ENCODE measurements at places on chromosomes 11 and 22. TPM values are rescaled to one million over a fixed set of nuclear protein-coding genes. Genes with fewer than 3 reads are reported as not detected.

DNA sequence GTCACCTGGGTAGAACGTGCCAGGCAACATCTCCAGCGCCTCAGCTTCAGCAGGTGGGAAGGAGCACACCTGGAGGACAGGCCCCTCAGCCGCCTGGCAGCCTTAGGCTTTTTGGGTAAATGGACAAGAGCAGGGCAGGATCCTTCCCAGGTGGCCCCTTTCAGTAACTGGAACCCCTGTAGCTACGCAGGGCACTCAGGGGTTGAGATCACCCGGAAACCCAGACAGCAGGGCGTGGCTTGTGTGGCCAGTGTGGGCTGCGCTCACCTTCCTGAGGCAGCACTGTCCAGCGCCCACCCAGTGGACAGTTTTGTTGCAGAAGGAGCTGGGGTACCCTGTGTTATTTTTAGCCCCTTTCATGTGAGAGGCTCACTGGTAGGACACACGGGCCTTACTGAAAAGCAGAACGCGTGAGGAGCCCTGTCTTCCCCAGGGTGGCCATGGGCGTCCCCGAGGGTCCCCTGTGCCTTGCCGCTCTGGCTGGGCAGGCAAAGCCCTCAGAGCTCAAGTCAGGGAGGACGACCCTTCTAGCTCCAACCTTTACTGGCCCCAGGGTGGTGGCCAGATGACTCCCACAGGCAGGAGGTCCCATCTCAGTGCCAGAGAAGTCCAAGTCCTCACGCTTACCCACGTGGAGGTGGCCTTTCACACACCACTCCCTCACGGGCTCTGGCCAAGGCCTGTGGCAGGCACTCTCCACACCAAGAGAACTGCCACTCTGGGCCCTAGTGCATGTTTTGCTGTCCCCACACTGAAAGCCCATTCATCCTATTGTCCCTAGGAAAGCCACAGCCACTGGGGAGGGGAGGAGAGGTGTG, 75.8 kb downstream of the CTTN start:
- H3K36me3 ChIP-seq = no peaks in the 10 kb centered on the region
- peaks cover 14% of the 10 kb centered on the region for H3K4me1 ChIP-seq
- H3K27ac ChIP-seq = no peak overlapping the region
- H3K27me3 ChIP-seq = peaks cover 6% of the 10 kb centered on the region
- DNase-seq = no peak

GRCh38 chr22:39924286-39924685, 23.4 kb downstream of the GRAP2 start:
- H3K36me3 ChIP-seq = no peaks in the 10 kb centered on the region
- no peak overlapping the region for H3K4me3 ChIP-seq
- peaks cover 9% of the 10 kb centered on the region for H3K27me3 ChIP-seq
- no peak for DNase-seq
- H3K4me1 ChIP-seq = no peaks in the 10 kb centered on the region

Gene KCNE3
- 2.4 TPM for total RNA-seq

DNA sequence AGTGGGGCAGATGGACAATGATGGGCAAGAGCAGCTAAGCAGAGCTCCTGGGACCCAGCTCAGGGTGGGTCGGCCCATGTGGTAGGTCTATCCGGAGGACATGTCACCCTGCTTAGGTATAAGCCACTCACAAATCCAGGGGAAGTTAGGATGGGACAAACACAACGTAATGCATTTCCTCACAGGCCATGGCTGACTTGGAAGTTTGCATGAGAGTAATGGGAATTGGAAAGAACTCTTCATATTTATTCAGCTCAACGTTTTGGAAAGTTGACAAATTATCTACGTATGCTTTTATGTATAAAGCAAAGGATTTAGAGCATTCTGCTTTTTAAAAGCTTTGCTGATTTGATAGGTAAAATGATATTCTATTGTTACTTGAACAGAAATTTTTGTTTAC, 74.9 kb downstream of the SMCO4 start:
- DNase-seq = peak; percentile 19
- H3K27me3 ChIP-seq = no peaks in the 10 kb centered on the region
- no peak overlapping the region for H3K27ac ChIP-seq
- no peaks in the 10 kb centered on the region for H3K36me3 ChIP-seq

Gene TTC28
- total RNA-seq = 30.1 TPM

Gene TMEM45B
- total RNA-seq = 0.04 TPM

Gene GGTLC2
- not detected for total RNA-seq

DNA sequence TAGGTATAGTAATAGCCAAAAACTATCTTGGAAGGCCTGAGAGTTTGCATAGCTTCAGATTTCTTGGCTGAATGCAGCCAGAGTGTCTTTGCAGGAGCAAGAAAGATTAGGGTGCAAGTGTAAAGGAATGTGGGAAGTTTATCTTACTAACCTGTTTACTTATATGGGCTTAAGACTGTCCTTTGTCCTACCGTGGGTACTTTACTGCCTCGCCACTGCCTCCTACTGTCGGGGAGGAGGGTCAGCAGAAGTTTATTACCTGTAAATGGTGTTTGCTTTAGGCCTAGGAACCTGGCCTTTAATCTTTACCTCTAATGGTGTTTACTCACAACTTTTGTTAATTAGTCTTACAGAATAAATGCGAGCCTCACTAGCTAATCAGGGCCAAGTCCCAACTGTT, 633.8 kb downstream of the DLG2 start:
- H3K27me3 ChIP-seq = no peaks in the 10 kb centered on the region
- H3K27ac ChIP-seq = no peak overlapping the region
- no peaks in the 10 kb centered on the region for H3K4me1 ChIP-seq
- no peaks in the 10 kb centered on the region for H3K36me3 ChIP-seq

- no peaks in the 10 kb centered on the region for H3K27me3 ChIP-seq
- H3K27ac ChIP-seq = no peak overlapping the region
- H3K36me3 ChIP-seq = no peaks in the 10 kb centered on the region
- DNase-seq = no peak
- H3K4me3 ChIP-seq = no peak overlapping the region
Observed at GRCh38 chr11:42066113-42066512, 606.7 kb upstream of the LRRC4C start.

DNA sequence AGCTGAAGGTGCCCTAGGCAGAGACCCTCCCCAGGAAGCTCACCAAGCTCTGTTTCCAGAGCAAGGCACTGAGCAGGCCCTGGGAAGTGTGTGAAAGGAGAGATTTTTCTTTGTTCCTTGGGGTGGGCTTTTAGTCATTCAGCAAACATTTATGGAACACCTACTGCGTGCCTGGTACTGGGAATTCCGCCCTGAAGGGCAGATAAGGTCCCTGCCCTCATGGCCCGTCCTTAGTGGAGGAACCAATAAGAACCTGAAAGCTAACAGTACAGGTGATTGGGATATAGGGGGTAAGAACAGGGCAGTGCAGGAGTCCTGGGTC, 3.9 kb downstream of the TMEM134 start:
- peaks cover 9% of the 10 kb centered on the region for H3K36me3 ChIP-seq
- H3K4me3 ChIP-seq = peak overlapping the region; percentile 60

DNA sequence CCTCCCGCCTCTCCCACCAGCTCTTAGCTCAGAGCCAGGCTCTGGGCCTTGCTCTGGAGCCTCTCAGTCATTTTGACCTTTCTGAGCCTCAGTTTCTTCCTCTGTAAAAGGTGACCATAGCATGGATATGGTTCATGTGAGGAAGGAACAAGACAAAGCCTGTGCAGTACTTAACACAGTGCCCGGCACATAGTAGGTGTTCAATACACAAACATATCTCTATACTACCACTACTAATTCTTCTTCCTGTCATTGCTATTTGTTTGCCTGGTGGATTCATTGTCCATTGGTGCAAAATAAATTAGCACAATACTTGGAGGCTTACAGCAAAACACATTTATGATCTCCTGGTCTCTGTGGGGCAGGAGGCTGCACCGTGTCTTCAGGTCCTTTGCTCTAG, 21.6 kb upstream of the MPPED1 start:
- H3K4me1 ChIP-seq = peaks cover 3% of the 10 kb centered on the region
- no peak for DNase-seq
- no peaks in the 10 kb centered on the region for H3K36me3 ChIP-seq
- H3K27ac ChIP-seq = no peak overlapping the region
- peaks cover 20% of the 10 kb centered on the region for H3K27me3 ChIP-seq

- H3K27ac ChIP-seq = no peak overlapping the region
- H3K36me3 ChIP-seq = no peaks in the 10 kb centered on the region
- no peaks in the 10 kb centered on the region for H3K27me3 ChIP-seq
- H3K4me3 ChIP-seq = no peak overlapping the region
- H3K4me1 ChIP-seq = peaks cover 8% of the 10 kb centered on the region
- DNase-seq = no peak
Observed at GRCh38 chr22:29213493-29213892, 7.8 kb downstream of the EMID1 start.

GRCh38 chr11:59144096-59144495, 1.4 kb downstream of the FAM111A start:
- peak overlapping the region; percentile 45 for H3K4me3 ChIP-seq
- H3K27me3 ChIP-seq = no peaks in the 10 kb centered on the region
- H3K27ac ChIP-seq = peak overlapping the region; percentile 98
- no peak for DNase-seq
- peaks cover 3% of the 10 kb centered on the region for H3K36me3 ChIP-seq
- peaks cover 16% of the 10 kb centered on the region for H3K4me1 ChIP-seq

Gene APOC3
- total RNA-seq = 0.40 TPM

Gene NTM
- total RNA-seq = 8.5 TPM

Gene KCNQ1
- 0.84 TPM for total RNA-seq

- DNase-seq = no peak
- H3K36me3 ChIP-seq = no peaks in the 10 kb centered on the region
- H3K27ac ChIP-seq = no peak overlapping the region
- peaks cover 20% of the 10 kb centered on the region for H3K27me3 ChIP-seq
- H3K4me1 ChIP-seq = peaks cover 8% of the 10 kb centered on the region
Observed at GRCh38 chr22:36588285-36588684, 59.3 kb upstream of the EIF3D start.

Gene CALCB
- 0.66 TPM for total RNA-seq

DNA sequence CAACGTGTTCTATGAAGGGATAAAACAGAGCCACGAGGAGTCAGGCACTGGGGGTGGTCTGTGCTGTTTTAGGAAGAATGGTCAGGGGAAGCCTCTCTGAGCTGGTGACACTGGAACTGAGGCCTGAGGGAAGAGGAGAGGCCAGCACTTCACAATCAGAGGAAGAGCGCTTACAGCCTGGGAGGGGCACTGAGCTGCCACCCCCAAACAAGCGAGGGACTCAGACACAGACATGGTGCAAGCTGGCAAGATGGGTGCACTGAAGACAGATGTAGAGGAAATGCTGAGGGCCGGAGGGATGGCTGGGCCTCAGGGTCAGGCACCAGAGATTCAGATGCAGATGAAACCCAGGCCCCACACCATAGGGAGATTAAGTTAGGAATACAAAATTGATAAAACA, 40.0 kb upstream of the TP53I11 start:
- DNase-seq = no peak
- peaks cover 28% of the 10 kb centered on the region for H3K4me1 ChIP-seq
- no peaks in the 10 kb centered on the region for H3K36me3 ChIP-seq

Gene PTPRCAP
- 0.84 TPM for total RNA-seq

Gene PYGM
- total RNA-seq = 165 TPM

Gene APOA4
- total RNA-seq = not detected
